ENCODE measurements at places on chromosomes 6 and 20.

DNA sequence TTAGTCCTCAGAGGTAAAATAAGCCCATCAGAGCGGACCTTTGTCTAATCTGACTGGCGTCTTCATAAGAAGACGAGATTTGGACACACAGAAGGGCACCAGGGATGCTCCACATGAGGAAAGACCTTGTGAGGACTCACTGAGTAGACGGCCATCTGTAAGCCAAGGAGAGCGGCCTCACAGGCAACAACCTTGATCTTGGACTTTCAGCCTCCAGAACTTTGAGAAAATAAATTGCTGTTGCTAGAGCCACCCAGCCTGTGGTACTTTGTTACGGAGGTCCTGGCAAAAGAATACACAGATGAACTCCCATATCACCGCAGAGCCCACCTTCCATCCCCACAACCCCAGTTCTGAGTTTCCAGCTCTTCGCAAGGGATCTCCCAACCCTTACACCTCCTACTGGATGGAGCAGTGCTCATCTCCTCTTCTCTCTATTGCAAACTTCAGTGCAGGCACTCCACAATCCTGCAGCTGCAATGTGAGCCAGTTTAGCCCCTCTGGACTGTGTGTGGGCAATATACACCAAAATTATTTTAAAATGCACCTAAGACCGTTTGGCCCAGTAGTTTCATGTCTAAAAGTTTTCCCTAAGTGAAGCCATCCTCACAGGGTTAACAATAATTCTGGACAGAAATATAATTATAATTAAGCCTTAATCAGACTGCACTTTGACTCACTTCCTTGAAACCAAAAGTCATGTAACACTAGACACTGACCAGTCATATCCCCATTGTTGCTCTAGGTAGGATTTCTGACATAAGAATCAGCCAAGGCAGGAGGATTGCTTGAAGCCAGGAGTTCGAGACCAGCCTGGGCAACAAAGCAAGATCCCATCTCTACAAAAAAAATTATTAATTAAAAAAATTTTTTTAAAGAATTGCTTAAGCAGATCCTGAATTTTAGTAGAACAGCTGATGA lies 8.8 kb upstream of the TRIM31 start:
- DNase-seq, result no peak

DNA sequence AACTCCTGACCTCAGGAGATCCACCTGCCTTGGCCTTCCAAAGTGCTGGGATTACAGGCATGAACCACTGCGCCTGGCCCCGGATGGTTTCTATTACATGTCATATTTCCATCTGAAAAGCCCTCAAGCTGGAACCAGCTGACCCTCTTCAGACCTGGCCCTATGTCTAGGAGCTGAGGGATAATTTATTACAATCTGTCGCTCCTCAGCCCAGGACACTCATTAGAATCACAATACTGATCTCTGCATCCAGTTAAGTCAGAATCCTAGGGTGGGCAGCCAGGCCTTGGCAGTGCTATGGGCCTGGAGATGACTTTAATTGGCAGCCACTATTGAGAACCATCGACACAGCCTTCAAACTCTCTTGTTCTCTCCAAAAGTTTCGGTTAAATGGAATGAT lies 162.6 kb upstream of the SNX9 start:
- DNase-seq, result no peak

GRCh38 chr20:54364919-54365318 lies 110.5 kb upstream of the DOK5 start:
- no peak for DNase-seq

DNA sequence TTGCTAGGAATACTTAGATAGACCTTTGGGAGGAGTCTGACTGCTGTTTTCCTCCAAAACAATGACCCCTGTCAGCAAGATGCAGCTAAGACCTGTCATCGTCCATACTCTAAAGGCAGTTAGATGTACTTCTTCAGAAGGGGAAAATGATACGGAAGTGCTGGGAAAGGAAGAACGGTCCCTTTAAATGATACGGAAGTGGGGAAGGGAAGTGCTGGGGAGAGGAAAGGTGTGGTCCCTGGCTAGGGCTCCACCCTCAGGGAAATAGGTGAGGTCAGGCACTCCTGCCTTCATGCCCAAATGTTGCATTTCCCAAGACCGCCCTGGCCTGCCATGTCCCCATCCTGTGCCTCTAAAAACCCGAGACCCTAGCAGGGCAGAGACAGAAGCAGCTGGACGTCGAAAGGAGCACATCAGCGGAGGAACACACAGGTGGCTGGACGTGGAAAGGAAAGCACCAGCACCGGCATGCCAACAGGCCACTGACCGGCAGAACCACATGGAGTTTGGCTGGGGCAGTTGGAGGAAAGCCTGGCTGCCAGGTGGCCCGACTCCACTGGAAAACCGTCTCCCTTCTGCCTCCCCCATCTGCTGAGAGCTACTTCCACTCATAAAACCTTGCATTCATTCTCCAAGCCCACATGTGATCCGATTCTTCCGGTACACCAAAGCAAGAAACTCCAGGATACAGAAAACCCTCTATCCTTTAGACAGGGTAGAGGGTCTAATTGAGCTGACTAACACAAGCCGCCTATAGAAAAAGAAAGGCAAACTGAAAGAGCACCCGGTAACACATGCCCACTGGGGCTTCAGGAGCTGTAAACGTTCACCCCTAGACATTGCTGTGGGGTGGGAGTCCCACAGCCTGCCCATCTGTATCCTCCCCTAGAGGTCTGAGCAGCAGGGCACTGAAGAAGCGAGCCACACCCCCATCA lies 94.6 kb downstream of the FAXC start:
- DNase-seq, result no peak

DNA sequence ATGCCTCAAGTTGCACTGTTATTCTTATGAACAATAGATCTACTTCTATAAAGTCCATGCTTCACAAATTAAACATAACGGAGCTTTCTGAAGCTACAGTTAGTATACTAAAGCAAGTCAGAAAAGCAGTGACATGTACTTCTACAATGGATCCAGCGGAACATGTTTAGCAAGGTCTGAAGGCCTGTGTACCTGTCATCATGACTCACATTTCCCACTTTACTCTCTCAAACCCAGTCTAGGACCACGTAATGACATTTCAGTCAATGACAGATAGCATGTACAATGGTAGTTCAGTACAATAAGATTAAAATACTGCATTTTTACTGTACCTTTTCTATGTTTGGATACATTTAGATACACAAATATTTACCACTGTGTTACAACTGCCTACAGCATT lies 132.1 kb downstream of the MMS22L start:
- DNase-seq, result no peak

DNA sequence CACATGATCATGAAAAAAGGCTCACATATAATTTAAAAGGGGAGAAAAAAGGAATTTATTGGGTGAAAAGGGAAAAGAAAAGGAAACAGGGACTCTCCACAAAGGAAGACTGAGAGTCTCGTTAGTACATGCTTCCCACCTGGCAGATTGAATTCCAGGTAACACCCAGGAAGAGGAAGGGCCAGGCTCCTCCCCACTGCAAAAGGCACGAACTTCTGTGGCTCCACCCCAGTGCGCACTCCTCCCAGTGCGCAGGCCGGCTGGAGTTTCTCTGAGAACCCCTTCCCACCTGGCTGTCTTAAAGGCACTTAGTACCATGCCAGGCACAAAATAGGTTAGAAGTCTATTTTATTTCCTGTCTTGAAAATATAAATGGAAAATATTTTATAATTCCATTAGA lies 129.8 kb downstream of the COL12A1 start:
- no peak for DNase-seq

- no peak for DNase-seq
Observed at GRCh38 chr6:110188791-110189190, 8.6 kb downstream of the CDC40 start.

GRCh38 chr6:46983007-46983411 lies 59.1 kb downstream of the ADGRF1 start:
- DNase-seq, result no peak

DNA sequence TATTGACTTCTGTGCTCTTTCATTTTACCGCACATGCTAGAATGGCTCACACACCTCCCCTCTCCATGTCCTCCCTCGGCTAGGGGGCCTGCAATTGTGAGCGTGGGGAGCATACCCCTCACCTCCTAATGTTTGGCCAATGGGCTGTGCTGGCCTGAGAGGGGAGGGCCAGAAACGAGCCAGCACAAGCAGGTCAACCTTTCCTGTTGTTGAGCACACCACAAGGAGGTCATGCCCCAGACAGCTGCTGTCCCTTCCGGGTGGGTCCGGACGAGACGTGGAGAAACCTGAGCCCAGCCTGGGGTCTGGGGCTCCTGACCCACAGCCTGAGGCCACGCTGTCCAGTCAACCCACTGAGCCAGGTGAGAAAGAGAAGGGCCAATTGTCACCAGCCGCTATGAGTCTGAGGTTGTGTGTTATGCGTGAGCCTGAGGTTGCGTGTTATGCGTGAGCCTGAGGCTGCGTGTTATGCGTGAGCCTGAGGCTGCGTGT lies 77.4 kb downstream of the TTLL2 start:
- no peak for DNase-seq

- no peak for DNase-seq
Observed at GRCh38 chr6:13846841-13847240, 32.5 kb upstream of the MCUR1 start.

GRCh38 chr20:18750735-18751134 lies 62.8 kb upstream of the SCP2D1 start:
- DNase-seq, result no peak

- no peak for DNase-seq
Observed at GRCh38 chr20:50814438-50815161, 19.7 kb downstream of the BCAS4 start.

DNA sequence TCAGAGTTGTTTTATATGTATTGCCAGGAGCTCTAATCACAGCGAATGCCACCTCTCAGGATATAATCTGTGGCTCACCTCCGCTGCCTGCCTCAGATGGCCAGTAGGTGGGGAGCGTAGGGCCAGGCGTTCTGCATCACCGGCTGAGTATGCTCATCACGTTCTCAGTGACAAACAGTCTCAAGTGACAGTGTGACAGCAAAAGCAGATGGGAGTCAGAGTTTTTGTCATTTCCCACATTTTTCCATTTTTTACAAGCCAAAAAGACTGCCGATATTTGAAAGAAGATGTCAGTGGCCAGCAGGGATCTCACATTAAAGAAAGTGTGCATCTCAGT lies 208.7 kb downstream of the ALDH8A1 start:
- no peak for DNase-seq

- DNase-seq, result no peak
Observed at GRCh38 chr20:59151820-59152219, 11.8 kb upstream of the ZNF831 start.

DNA sequence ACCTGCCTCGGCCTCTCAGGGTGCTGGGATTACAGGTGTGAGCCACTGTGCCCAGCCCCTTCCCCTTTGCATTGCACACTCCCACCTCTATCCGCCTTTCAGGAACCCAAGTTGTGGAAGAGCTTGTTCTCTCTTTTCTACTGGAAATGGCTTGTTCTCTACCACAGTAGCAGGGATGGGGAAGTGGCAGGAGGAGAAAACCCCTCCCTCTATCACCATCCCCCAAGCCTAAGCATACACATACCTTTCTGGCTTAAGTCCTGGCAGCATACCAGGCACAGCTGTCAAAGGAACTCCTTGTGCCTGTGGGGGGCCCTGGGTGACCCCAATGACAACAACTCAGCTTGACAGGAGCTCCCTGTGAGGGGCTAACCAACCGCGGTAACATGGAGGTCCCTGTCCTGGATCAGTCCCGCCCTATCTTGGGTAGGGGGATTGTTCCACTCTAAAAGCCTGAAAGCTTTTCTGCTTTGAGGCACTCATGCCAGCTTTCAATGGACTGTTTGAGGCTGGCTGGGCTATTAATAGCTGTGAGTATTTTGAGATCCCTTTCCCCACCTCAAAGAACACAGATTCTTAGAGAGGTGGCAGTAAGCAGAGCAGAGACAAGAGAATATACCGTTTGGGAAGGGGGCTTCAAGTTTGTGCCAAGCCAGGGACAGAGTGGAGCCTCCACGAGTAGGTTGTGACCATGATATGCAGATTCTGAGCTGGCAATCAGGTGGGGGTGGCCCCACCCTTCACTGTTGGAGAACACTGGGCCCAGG lies 2.3 kb downstream of the KLHDC3 start:
- peak; percentile 3 for DNase-seq

GRCh38 chr20:59752704-59753460 lies 148.5 kb downstream of the PHACTR3 start:
- DNase-seq, result no peak

- DNase-seq, result no peak
Observed at GRCh38 chr20:43438578-43439316, 18.9 kb upstream of the SRSF6 start.
